ENCODE measurements at places on chromosomes 5 and 9.
A peak's percentile ranks its signal among the peaks of the same experiment; 100 is the strongest.

DNA sequence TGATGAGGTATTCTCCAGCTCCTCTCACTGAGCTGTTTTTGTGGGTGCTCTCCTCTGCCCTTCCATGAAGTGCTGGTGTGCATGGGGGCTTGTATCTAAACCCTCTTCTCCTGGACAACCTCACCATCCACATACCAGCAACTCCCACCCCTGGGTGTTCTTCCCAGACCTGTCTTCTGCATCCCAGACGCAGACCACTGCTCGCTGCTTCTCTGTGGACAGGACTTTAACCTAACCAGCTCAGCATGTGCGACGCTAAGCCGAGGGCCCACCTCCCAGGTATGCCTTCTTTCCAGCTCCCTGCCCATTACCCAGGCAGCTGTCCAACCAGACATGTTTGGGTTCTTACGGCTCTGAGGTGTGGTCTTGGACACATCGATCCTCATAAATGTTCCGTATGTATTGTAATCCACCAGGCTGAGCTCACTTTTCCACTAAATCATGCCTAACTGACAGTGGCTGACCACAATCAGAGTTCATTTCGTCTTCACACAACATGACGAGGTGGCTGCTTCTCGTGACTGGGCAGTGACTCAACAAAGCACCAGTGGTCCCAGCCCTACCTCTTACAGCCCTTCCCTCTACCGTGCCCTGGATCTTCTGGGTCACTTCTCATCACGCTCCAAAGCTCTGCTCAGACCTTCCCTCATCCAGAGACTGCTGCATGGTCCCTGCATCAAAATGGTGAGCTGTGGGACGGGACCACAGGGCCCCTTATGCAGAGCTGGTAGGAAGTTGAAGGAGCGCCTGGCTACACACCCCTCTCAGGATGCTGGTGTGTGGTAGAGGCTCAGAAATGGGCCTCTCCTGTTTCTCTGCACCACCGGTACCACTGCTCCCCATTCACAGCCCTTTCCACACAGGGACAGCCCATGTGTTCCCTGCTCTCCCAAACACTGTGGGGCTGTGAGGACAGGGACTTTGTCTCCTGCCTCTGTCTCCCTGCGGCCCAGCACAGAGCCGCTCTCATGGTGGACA lies 9.6 kb upstream of the PTGES2 start:
- no peak for DNase-seq

GRCh38 chr5:69530561-69531405 lies 29.2 kb upstream of the GTF2H2C start:
- no peak for DNase-seq

DNA sequence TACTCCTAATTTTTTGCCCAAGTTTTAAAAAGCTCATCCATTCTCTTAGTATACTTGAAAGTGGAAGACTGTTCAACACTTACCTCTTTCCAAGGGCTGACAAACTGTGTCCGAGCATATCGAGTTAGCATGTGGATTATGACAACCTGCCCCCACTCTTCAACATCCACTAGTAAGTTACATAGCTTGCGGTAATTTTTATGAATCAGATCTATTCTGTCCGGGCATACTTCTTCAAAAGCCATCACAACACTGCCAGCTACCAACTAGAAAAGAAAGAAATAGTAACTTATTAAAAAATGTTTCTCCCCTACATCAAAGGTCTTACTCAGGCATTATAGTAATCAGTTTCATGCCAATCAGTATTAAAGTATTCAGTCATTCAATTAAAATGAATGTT lies 78.5 kb downstream of the AP3B1 start:
- DNase-seq, result no peak

GRCh38 chr9:27726244-27727081 lies 153.2 kb upstream of the C9orf72 start:
- peak; percentile 91 for DNase-seq

DNA sequence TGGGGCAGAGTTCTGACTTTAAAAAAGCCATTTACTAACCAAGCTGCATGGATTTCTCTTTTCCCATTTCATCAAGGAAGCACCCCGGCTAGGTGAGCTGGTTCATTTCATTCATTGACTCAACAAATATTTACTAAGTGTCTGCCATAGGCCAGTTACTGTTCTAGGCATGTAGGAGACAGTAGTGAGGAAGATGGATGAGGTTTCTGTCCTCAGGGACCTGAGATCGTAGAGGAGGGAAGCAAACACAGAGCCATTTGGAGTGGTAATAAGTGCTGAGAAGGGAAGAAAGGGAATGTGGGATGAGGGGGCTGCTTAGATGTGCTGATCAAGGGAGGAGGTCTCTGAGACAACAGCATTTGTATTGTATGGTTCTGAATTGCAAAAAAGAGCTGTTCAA lies 120.4 kb downstream of the C9orf152 start:
- no peak for DNase-seq

DNA sequence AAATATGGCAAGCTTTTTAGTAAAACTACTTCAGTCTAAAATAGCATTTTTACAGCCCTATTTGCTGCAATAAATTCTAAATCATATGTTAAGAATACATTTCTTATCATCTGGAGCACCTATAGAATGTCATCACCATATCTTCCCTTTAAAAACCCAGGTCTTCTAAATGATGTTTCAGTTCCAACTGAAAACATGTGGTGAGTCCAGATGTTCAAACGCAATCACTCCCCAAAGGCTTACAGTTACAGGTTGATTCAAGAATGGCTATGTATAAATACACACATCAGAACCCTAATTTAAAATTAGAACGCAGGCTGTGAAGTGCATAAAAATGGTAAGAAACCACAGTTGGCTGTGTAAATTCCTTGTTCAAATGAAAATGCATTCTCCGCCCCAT lies 796.3 kb downstream of the MAT2B start:
- DNase-seq, result no peak

- no peak for DNase-seq
These were observed 363.4 kb downstream of the NPR3 start for GRCh38 chr5:33074548-33074947.

GRCh38 chr9:113963017-113963620 lies 87.0 kb downstream of the ZNF618 start:
- DNase-seq, result peak; percentile 32

- no peak for DNase-seq
These were observed 24.2 kb upstream of the MACIR start for GRCh38 chr5:103234239-103234975.

DNA sequence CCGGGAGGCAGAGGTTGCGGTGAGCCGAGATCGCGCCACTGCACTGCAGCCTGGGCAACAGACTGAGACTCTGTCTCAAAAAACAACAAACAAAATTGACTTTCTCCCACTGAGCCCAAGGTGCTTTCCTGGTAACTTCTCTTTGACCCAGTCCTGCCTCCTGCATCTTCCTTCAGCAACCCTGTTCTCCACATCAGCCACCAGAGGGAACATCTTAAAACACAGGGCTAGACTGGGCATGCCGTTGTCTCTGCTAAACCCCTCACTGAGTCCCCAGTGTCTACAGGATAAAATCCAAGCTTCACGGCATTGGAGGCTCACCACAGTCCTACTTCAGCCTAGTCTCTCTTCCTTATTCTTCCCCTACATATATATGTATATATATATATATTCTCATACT lies 39.8 kb upstream of the KCNMB1 start:
- no peak for DNase-seq

DNA sequence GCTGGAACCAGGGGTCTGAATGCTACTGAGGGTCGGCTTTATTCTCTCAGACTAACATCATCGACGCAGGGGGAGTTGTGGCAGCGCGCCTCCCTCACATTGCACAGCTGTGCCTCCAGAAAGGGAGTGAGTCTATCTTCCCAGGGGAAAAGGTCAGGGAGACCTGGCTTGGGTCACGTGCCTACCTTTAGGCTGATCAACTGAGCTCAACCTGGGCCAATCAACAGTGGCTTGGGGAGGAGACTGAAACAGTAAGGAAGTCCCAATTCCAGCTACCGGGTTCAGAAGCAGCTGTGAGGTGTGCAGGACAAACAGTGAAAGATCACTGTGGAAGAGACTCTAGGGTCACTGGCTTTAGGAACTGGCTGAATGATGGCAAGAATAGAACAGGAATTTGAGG lies 14.3 kb downstream of the SNX30 start:
- no peak for DNase-seq

DNA sequence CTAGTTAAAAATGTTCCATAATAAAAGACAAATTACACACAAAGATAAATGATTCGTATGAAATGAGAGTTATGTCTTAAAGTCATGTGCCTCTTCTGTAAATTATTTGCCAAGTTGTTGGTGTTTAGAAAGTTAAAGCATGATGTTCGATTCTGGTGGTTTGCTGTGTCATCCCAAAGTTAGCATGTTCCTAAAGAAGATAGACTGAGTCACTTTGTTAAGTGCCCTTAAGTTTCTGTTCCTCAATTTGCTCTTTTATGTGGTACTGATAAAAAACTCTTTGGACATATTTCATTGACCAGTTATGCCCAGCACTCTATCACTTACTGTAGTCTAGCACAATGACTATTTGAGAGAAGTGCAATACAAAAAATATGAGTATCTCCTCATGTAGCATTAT lies 366.9 kb upstream of the ZNF608 start:
- no peak for DNase-seq

DNA sequence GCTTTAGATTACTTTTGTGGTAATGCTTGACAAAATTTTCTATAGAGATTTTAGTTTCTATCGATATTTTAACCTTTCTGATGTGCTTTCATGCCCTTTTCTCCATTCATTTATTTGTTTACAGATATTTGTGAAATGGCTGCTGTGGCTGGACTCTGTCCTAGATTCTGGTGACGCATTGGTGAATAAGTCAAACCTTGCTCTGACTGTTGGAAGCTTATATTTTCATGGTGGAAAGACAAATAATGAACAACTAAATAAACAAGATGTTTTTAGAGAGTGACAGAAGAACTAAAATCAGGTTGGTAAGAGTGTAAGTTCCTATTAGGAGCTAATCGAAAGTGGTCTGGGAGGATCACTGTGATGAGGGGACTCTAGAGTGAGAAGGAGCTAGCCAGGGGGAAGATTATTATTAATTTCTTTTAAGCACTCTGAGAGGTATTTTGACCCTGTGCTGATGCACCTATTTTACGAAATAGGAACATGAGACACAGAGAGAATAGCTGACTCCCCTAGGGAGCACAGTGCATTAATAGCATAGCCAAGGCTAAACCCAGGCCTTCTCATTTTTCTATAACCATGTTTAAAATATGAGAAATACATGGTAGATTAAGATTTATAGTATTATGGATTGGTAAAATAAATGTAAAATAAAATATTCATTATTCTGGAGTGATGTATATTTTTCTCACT lies 411.9 kb upstream of the ARRDC3 start:
- DNase-seq, result no peak

- DNase-seq, result no peak
These were observed 67.2 kb upstream of the TSLP start for GRCh38 chr5:111004291-111004690.

- DNase-seq, result no peak
These were observed 174.2 kb downstream of the DCP2 start for GRCh38 chr5:113150821-113151220.

- DNase-seq, result no peak
These were observed 6.5 kb downstream of the TMEM161B start for GRCh38 chr5:88262116-88262515.

DNA sequence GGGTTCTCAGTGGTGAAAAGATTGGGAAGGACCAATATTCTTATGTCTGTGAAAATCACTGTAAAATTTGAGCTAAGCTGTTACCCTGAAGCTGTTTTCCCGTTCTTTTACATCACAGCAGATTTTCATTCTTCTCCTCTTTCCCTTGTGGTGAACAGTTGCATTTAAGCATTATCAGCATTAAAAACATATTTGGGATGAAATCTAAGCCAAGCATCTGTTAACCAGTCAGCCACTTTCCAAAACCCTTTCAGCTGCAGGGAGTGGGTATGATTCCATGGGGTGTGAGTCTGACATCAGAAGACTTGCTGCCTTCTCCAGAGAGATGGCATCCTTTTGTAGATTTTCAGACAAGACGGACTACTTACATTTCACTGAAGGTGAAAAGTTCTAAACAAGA lies 97.2 kb downstream of the TRIO start:
- DNase-seq, result peak; percentile 46

GRCh38 chr9:129945314-129945713 lies 97.7 kb downstream of the FNBP1 start:
- no peak for DNase-seq

- no peak for DNase-seq
These were observed 191.1 kb upstream of the GAS1 start for GRCh38 chr9:87138128-87139040.

- DNase-seq, result peak; percentile 40
These were observed 2.9 kb downstream of the NTNG2 start for GRCh38 chr9:132164604-132165362.

GRCh38 chr9:124710766-124711165 lies 60.3 kb downstream of the NR6A1 start:
- no peak for DNase-seq

GRCh38 chr9:121853617-121854395 lies 202.4 kb downstream of the DAB2IP start:
- no peak for DNase-seq

DNA sequence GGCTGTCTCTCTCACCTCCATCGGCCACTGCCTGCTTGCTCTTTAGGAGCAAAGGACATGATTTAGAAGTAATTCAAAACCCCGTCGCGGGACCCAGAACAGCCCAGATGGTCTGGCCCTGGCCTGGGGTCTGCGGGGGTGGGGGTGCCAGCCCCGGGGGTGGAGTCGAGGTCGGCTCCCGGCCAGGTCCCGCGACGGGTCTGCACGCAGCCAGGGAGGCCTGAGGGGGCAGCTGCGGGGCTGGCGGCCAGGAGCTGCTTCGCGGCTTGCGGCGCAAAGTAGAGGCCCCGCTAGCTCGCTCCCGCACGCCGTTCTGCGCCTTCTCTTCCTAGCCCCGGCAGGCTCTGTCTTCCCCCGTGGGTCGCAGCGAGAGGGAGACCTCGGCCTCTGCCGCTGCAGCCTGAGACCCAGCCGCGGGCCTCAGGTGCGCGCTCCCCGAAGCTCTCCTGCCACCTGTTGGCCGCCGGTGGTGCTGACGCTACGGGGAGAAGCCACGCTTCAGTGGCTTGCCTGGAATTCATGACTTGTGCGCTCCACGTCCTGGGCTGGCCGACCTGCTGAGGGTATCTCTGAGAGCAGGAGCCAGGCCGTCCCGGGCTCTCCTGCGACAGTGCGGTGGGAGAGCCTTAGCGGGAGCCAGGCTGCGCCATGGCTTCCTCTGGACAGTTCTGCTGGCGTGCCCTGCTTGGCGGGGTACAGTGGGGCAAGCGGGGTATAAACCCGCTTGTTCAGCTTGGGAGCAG lies 157.2 kb upstream of the PITX1 start:
- peak; percentile 71 for DNase-seq

GRCh38 chr9:94864196-94864595 lies 137.7 kb downstream of the AOPEP start:
- no peak for DNase-seq

DNA sequence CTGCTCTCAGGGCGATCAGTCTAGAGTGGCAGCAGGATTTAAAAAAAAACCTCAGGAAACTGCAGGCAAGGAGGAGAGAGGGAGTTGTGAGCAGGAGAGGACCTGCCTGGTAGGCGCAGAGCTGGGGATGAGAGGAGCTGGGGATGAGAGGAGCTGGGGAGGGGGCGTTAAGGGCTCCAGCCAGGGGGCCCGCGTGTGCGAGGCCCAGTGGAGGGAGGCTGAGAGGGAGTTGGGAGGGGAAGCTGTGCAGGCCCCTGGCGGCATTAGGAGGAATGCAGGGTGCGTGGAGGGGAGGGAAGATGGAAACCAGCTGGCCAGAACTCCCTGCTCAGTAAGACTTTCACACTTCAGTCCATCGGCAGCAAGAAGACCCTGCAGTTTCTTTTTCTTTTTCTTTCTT lies 45.2 kb upstream of the HMCN2 start:
- no peak for DNase-seq

GRCh38 chr5:149422366-149423048 lies 43.4 kb upstream of the IL17B start:
- peak; percentile 38 for DNase-seq

All from cerebellar cortex (tissue), 1 donor.